SJCRH30 (cell line): ENCODE measurements at places on chromosomes 5 and 9.

- H3K27ac ChIP-seq = no peak overlapping the region
- H3K36me3 ChIP-seq = no peaks in the 10 kb centered on the region
- no peaks in the 10 kb centered on the region for H3K4me1 ChIP-seq
- no peak overlapping the region for H3K4me3 ChIP-seq
- DNase-seq = no peak
Measured at GRCh38 chr9:80144406-80144805, 572.6 kb downstream of the TLE4 start.

- H3K27me3 ChIP-seq = no peaks in the 10 kb centered on the region
- H3K36me3 ChIP-seq = no peaks in the 10 kb centered on the region
Measured at GRCh38 chr5:543351-543750, 19.1 kb upstream of the SLC9A3 start.

DNA sequence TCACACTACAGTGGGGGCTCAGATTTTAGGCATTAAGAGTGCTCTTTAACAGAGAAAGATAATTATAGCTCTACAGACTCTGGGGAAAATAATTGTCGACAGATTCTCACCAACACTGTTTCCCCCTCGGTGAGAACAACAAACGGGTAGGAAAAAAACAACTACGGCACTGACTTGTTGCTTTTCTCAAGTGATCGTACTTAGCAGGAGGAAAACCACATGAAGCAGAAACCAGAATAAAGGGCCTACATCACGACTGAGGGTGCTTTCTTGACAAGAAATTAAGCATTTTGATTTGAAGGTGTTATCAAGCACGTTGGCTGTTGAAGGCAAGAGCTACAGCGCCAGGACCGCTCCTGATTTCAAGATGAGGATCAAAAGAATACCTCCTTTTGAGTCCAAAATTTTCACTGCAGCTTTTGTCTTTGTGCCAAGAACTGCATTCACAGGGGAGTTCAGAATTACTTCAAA lies 27.2 kb upstream of the CER1 start:
- no peaks in the 10 kb centered on the region for H3K27me3 ChIP-seq
- DNase-seq = no peak
- H3K4me3 ChIP-seq = no peak overlapping the region

- H3K36me3 ChIP-seq = no peaks in the 10 kb centered on the region
- no peaks in the 10 kb centered on the region for H3K27me3 ChIP-seq
- no peak overlapping the region for H3K4me3 ChIP-seq
Measured at GRCh38 chr5:1063661-1064382, 48.0 kb downstream of the SLC12A7 start.

DNA sequence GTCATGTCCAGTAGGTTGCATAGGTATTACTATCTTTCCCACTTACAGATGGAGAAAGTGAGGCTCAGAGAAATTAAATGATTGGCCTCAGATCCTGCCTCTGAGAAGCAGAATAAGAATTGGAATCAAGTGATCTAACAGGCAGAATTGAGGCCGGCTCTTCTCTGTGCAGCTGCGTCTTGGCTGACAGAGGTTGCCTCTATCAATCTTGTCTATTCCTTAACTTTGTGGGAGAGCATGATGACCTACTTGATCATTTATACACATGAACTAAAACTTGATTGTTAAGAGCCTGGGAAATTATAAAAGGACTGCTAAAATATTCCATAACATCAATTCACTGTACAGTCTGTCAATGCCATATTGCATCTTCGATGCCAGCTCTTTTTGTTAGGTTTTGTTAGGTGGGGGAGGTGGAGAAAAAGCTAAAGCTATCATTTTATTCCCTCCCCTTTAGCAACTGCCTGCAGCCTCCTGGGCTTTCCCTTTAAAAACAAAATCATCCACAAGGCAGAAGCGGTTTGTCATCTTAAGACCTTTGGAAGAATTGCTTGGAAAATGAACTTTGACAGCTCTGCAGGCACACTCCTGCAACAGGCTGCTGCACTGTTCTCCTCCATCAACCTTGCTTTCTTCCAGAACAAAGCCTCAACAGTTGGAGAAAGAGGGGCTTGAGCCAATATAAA lies 247.4 kb downstream of the SMARCA2 start:
- H3K4me3 ChIP-seq = no peak overlapping the region
- peaks cover 8% of the 10 kb centered on the region; the same call in 1 of the 2 replicates for H3K4me1 ChIP-seq
- no peak for DNase-seq
- H3K36me3 ChIP-seq = no peaks in the 10 kb centered on the region
- H3K27me3 ChIP-seq = no peaks in the 10 kb centered on the region

DNA sequence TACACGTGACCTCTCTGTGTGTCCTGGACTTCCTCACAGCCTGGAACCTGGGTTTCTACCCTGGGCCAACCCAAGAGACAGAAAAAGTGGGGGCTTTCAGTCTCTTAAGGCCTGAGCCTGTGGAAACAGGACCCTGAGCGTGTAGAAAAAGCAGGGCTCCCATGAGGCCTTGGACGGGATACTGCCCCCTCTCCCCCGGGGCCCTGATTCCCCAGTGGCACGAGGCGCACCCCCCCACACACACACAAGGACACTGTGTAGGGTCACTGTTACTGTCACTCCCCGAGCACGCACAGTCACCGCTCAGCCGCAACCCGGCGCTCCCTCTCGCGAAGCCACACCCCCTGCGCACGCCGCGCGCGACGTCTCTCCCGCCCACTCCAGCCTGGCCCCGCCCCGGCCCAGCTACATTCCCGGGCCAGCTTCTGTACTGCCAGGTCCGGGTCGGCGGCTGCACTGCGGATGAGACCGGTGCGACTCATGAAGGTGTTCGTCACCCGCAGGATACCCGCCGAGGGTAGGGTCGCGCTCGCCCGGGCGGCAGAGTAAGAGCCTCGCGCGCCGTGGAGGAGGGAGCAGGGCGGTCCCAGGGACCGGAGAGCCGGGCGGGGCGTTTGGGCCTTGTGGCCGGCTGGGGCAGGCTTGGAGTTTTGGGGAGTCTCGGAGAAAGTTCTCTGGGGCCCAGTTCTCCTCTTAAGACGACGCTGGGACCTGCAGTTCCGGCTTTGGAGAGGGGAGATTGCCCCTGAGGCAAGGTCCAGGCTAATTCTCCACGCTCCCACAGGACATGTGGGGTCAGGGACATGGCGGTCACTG lies at the start of gene GRHPR:
Gene GRHPR, plus strand, starts transcription at position 408 of the 816 bp plus-strand sequence. Its CDS starts 55 bp downstream, at position 463.
- peak; percentile 85 for DNase-seq
- no peaks in the 10 kb centered on the region for H3K4me1 ChIP-seq
- no peaks in the 10 kb centered on the region for H3K27me3 ChIP-seq

DNA sequence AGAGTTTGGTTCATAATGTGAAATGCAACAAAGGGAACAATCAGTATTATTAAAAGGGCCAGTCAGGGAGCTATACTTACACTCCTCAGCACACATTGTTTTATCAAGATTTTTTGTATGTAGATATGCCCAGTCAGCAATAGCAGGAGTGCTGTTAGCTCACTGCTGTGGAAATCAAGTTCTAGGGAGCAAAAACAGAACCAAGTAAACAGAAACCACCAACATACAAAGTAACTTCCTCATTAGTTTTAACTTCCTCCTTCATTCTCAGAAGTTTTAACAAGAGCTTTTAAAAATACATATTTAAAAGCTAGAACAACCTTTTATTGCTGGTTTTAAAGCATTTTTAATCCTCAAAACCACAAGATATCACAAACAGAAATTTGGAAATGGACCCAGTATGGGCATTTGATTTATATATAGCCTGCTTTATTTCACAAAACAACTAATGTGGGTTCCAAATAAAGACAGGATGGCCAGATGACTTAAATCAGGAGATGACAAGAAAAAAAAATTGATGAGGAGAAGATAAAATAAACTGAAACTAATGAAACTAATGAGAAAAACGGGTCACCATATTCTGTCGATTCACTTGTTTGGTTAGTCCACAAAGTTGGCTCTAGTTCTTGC lies 178.5 kb downstream of the ADAMTS12 start:
- no peaks in the 10 kb centered on the region for H3K4me1 ChIP-seq
- no peaks in the 10 kb centered on the region for H3K27me3 ChIP-seq

DNA sequence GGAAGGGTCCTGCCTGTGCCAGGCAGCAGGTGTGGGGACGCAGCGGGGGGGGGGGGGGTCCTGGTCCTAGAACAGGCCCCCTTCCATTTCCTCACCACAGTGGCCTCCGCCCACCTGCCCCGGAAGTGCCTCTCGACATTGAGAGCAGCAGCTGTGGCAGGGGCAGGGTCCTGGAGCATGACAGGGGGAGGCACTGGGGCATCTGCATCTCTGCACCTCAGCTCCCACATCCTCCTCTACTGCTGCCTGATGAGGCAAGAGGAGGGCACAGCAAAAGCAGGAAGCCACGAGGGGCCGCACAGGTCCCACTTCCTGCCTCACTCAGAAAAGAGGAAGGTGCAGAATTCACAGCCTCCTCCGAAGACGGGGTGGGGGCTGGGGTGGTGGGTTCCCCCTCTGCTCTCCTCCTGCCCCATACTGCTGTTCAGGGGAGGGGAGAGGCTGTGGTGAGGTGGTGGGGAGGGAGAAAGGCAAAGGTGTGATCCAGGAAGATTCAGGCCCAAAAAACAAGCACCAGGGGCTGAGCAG lies 14.8 kb downstream of the AKNA start:
- peaks cover 5% of the 10 kb centered on the region for H3K4me1 ChIP-seq
- H3K36me3 ChIP-seq = no peaks in the 10 kb centered on the region
- no peak overlapping the region for H3K4me3 ChIP-seq
- DNase-seq = peak; percentile 59
- H3K27me3 ChIP-seq = no peaks in the 10 kb centered on the region

- peak; percentile 87 for DNase-seq
- H3K27me3 ChIP-seq = no peaks in the 10 kb centered on the region
- peaks cover 17% of the 10 kb centered on the region for H3K4me1 ChIP-seq
- peak within 1 kb of the TSS; percentile 91 for H3K4me3 ChIP-seq
Measured at GRCh38 chr5:160312134-160312959, at the start of gene CCNJL. CCNJL (minus strand) TSS chr5:160312564; CDS start chr5:160311923, 641 bp downstream.

DNA sequence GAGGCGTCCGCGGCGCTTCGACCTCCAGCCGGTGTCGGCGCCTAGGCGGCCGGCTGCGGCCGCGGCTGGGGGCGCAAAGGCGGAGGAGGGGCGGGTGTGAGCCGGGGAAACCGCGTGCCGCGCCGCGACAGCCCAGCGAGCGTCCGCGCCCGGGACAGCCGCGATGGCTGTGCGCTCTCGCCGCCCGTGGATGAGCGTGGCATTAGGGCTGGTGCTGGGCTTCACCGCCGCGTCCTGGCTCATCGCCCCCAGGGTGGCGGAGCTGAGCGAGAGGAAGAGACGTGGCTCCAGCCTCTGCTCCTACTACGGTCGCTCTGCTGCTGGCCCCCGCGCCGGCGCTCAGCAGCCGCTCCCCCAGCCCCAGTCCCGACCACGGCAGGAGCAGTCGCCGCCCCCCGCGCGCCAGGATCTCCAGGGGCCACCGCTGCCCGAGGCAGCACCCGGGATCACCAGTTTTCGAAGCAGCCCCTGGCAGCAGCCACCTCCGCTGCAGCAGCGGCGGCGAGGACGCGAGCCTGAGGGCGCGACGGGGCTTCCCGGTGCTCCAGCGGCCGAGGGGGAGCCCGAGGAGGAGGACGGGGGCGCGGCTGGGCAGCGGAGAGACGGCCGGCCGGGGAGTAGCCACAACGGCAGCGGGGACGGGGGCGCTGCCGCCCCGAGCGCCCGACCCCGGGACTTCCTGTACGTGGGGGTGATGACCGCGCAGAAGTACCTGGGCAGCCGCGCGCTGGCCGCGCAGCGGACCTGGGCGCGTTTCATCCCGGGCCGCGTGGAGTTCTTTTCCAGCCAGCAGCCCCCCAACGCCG lies 605 bp downstream of the CHSY3 start:
- H3K4me1 ChIP-seq = no peaks in the 10 kb centered on the region
- H3K27ac ChIP-seq = no peak overlapping the region; the same call in 1 of the 2 replicates
- H3K4me3 ChIP-seq = peak overlapping the region; percentile 64
- peak; percentile 35 for DNase-seq
- H3K27me3 ChIP-seq = no peaks in the 10 kb centered on the region

DNA sequence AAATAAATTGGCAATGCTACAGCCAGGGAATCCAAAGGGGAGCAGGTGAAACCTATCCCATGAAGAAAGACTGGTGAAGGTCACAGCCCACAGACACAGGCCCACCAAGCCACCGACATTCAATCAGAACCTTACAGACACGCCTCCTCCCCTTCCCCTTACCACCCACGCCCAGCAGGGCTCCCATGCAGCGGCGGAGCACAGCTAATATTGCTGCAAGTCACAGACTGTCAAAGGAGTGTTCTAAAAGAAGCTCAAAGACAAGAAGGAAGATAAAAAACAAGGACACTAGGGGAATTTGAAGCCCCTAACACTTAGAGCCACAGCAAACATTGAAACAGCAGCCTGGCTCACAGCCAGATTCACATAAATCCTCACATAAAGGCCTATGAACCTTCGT lies 91.2 kb downstream of the MED10 start:
- H3K4me1 ChIP-seq = no peaks in the 10 kb centered on the region
- H3K4me3 ChIP-seq = no peak overlapping the region
- DNase-seq = no peak
- no peak overlapping the region for H3K27ac ChIP-seq

DNA sequence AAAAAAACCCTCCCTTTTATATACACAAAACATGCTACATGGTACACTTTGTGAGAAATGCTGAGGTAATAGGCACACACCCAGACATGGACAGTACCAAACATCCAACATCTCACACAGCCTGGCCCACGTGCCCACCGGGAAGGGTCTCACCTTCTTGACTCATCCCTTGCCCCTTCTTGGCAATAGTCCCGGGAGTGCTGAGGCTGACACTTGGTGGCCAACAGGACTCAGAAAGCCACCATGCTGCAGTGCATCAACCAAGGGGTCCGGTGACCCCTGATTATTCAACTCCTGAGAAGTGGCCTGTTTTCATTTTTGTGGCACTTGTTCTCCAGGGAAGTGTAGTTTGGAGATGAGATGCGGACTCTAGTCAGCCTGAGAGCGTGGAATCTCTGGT lies 35.0 kb downstream of the ANGPTL2 start:
- H3K27ac ChIP-seq = no peak overlapping the region
- DNase-seq = no peak
- no peak overlapping the region for H3K4me3 ChIP-seq
- H3K27me3 ChIP-seq = no peaks in the 10 kb centered on the region
- H3K4me1 ChIP-seq = no peaks in the 10 kb centered on the region

- peaks cover 5% of the 10 kb centered on the region; the same call in 1 of the 2 replicates for H3K27me3 ChIP-seq
- no peaks in the 10 kb centered on the region for H3K4me1 ChIP-seq
- no peak overlapping the region for H3K27ac ChIP-seq
- no peaks in the 10 kb centered on the region for H3K36me3 ChIP-seq
Measured at GRCh38 chr5:153496835-153497234, 6.4 kb downstream of the GRIA1 start.
